Activated CD8-positive, alpha-beta T cell treated with anti-CD3 and anti-CD28 coated beads for 36 hours (primary cell): ENCODE measurements at places on chromosomes 2 and 18. TPM values are rescaled to one million over a fixed set of nuclear protein-coding genes. Genes with fewer than 3 reads are reported as not detected.
A peak's percentile ranks its signal among the peaks of the same experiment; 100 is the strongest.

MOGAT1 gene
- total RNA-seq: not detected

- H3K4me3 ChIP-seq: no peak overlapping the region
- peaks cover 10% of the 10 kb centered on the region for H3K4me1 ChIP-seq
- no peaks in the 10 kb centered on the region for H3K36me3 ChIP-seq
- no peak overlapping the region for H3K27ac ChIP-seq
- no peaks in the 10 kb centered on the region for H3K27me3 ChIP-seq
Measured at GRCh38 chr18:73679941-73680712, 467.5 kb downstream of the FBXO15 start.

GEN1 gene
- 27.6 TPM for total RNA-seq

DNA sequence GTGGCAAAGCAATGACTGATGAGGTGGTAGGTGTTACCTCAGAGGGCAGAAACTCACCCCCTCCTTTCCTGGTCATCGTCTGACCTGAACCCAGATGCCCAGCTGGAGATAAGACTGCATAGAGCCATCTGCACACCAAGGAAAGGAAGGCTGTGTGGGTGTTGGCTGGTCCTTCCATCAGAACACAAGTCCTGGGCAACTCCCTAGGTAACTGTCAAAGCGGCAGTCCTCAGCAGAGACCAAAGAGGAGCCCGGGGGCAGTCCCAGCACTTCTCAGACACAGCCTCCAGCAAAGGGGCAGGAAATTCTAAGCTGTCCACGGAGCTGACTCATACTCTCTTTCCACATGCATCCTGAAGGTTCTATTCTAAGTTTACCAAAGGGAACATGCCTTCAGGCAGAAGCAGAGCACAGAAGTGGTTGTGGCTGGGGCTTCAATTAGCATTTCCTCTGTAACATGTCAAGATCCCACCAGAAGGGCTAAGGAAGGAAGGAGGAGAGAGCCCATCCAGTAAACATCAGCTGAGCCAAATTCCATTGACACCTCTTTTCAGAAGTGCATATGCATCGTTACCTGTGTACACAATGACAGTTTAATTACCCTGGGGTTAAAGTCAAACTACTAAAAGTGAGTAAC, 54.7 kb downstream of the SPRED2 start:
- DNase-seq: peak; percentile 41
- peaks cover 29% of the 10 kb centered on the region for H3K4me1 ChIP-seq
- H3K36me3 ChIP-seq: no peaks in the 10 kb centered on the region
- no peak overlapping the region for H3K27ac ChIP-seq
- peaks cover 4% of the 10 kb centered on the region for H3K27me3 ChIP-seq
- H3K4me3 ChIP-seq: no peak overlapping the region

- H3K4me3 ChIP-seq: no peak overlapping the region
- no peak overlapping the region for H3K27ac ChIP-seq
- no peak for DNase-seq
- no peaks in the 10 kb centered on the region for H3K4me1 ChIP-seq
- no peaks in the 10 kb centered on the region for H3K36me3 ChIP-seq
Measured at GRCh38 chr18:11495441-11495840, 114.0 kb upstream of the SLC35G4 start.

DNA sequence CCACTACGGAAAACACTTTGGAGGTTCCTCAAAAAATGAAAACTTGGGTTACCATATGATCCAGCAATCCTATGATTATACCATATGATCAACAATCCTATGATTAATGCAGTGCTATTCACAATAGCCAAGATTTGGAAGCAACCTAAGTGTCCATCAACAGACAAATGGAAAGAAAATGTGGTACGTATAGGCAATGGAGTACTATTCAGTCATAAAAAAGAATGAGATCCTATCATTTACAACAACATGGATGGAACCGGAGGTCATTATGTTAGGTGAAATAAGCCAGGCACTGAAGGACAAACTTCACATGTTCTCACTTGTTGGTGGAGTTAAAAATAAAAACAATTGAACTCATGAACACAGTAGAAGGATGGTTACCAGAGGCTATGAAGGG, 27.6 kb downstream of the CLHC1 start:
- H3K4me1 ChIP-seq: no peaks in the 10 kb centered on the region
- DNase-seq: no peak
- H3K27me3 ChIP-seq: no peaks in the 10 kb centered on the region
- peaks cover 29% of the 10 kb centered on the region for H3K36me3 ChIP-seq
- H3K4me3 ChIP-seq: no peak overlapping the region
- H3K27ac ChIP-seq: no peak overlapping the region

- peaks cover 18% of the 10 kb centered on the region for H3K36me3 ChIP-seq
- no peaks in the 10 kb centered on the region for H3K27me3 ChIP-seq
- no peak for DNase-seq
- peaks cover 4% of the 10 kb centered on the region for H3K4me1 ChIP-seq
- no peak overlapping the region for H3K27ac ChIP-seq
- no peak overlapping the region for H3K4me3 ChIP-seq
Measured at GRCh38 chr18:11899063-11899462, 9.1 kb downstream of the MPPE1 start.

GRCh38 chr2:153291718-153292117, 186.8 kb downstream of the RPRM start:
- no peak overlapping the region for H3K27ac ChIP-seq
- DNase-seq: no peak
- H3K4me1 ChIP-seq: no peaks in the 10 kb centered on the region

DSG1 gene
- not detected for total RNA-seq

GYPC gene
- 172 TPM for total RNA-seq

GRCh38 chr2:160270571-160271113, 70.6 kb upstream of the ITGB6 start:
- peak overlapping the region; percentile 42 for H3K27ac ChIP-seq
- H3K36me3 ChIP-seq: peaks cover 10% of the 10 kb centered on the region
- H3K27me3 ChIP-seq: peaks cover 2% of the 10 kb centered on the region
- peak overlapping the region; percentile 23 for H3K4me3 ChIP-seq
- peaks cover 40% of the 10 kb centered on the region for H3K4me1 ChIP-seq
